LHCN-M2 (cell line): ENCODE measurements at places on chromosomes 7 and 10. TPM values are rescaled to one million over a fixed set of nuclear protein-coding genes. Genes with fewer than 3 reads are reported as not detected.
A peak's percentile ranks its signal among the peaks of the same experiment; 100 is the strongest.

DNA sequence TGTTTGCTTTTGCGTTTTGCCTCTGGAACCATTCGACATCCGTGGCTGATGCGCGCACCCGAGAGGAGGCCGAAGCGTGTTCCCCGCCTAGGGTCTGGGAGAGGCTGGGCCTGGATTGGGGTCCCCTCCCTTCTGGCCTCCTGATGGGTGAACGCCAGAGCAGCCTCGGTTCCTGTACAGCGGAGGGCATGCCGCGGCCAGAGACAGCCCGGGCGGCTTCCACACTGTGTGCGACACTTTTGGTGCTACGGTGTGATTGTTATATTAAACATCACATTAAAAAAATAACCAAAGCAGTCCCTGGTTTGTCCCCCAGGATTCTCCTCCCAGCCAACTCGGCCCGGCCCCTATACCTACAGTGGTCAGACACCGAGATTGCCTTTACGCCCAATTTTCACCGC lies 3.7 kb upstream of the HOXA7 start:
- DNase-seq, result no peak

DNA sequence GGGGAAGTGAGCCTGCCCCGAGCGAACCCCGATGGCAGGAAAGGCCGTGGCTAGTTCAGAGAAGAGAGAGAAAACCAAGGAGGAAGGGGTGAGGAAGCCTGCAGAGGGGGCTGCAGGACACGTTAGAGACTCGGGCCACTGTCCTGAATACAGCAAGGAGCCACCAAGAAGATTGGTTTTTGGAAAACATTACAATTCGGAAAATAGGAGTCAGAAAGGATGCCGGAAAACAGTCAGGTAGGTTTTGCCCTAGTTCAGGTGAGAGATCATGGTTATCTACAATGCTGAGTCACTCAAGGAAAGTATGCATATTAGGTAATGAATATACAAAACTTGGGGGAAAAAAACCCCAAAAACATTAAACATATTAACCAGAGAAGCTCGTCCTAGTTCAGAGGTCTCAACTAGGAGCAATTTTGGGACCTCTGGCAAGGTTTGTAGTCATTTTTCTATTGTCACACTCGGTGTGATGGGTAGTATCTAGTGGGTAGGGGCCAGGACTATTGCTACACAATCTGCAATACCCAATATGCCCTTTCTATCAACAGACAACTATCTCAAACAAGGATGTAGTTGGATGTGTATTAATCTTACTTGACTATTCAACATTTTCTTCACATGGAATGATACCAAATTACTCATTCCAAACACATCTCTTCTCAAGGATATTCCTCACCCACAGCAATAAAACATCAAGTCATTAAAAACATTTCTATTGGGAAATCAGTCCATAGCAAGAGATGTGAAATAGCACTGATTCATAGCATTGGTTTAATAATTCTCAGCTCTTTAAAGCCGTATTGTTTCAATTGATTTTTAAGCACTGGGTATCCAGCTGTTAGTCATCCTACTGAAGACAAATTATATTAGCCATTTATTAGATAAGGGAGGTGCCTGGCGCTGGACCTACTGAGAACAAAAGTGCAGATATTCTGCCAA lies 74.4 kb upstream of the RSU1 start:
- DNase-seq, result peak; percentile 84

DNA sequence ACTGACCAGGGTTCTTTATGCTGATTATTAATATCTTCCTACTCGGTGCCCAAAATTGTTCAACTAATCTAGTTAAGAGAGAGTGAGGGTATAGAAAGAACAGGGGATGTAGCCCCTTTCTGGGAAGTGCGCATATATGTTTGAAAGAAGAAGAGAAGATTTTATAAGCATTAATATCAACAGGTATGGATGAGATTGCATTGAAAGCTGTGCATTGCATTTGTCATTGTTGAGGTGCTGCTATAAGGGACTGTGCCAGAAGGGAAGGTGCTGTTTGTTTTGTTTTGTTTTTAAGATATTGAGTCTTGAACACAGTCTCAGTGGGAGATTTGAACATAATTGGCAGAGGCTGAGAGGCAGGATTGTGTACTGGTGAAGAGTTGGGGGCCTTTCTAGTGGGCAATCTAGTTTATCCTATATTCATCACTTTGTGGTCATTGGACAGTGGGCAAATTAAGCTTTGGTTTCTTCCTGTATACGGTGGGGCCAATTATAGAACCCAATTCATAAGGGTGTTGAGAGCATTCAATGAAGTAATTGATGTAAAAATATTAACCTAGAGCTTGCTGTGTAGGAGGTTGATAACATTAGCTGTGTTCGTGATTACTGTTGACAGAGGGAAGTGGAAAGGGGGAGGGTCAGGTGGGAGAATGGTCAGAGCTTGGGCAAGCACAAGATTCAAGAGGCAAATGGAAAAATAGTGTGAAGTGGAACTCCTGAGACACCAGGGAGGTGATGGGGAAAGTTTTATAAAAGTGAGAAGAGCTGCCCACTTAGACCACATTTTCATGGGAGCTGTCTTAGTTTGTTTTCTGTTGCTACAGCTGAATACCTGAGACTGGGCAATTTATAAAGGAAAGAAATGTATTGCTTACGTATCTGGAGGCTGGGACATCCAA lies 19.9 kb upstream of the PCGF5 start:
- DNase-seq, result no peak

GRCh38 chr7:3408814-3409595 lies 108.0 kb downstream of the SDK1 start:
- peak; percentile 31 for DNase-seq

DNA sequence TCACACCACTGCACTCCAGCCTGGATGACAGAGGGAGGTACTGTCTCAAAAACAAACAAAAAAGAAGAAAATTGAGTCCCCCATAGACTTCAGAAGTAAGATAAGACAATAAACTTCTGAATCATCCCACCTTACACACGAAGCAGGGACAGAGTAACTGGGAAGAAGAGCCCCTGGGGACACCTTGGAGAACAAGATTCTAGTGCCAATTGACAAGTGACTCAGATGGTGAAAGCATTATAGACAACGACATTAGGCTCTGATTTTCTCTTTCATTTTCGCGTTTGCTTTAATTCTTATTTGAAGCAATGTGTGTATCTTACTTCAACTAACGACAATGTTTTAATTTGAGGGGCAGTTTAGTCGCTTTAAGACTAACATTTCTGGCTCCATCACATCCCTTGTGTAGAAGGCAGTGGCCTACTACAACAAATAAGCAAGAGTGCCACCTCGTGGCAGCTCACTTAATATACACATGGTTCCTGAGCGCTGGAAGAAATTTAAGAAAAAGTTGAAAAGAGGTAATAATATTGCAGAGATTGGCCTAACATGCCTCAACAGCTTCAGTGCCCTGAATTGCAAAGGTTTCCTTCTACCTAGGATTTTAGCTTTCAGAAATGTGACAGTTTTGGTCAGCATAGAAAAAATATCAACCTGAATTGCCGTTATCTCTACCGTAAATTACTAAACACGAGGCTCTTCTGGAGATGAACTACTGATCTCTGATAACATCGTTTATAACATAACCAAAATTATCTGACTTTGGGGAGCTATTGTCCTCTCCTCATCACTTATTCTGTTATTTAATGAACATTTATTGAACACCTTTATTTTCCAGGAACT lies 36.7 kb downstream of the ASNS start:
- DNase-seq, result peak; percentile 64

GRCh38 chr10:99630433-99630832 lies 10.2 kb upstream of the SLC25A28 start:
- peak; percentile 59 for DNase-seq

DNA sequence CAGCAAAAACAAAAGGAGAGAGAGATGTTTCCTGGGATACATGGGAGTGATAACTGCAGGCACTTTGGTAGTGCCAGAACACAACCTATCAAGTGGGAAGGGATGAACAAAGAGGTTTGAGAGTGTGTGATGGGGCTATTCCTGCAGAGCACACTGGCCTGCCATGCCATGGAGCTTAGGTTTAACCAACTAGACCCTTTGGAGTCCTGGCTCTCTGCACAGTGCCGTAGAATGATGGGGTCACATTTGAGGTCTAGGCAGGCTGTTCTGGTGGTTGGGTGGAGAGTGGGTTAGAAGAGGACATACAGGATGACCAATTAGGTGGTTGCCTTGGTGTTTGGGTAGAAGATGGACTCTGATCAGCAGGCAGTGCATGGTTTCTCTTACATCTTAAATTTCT lies 101.9 kb upstream of the HABP2 start:
- DNase-seq, result no peak

MLXIPL gene
- 0.13 and 0.63 TPM in 2 replicates for total RNA-seq

ACSM6 gene
- total RNA-seq, result not detected in 2 replicates

GNGT1 gene
- not detected in 2 replicates for total RNA-seq
